ENCODE measurements at places on chromosomes 2 and 18.

- no peak for DNase-seq
These were observed 10.5 kb upstream of the FAM124B start for GRCh38 chr2:224412141-224413015.

DNA sequence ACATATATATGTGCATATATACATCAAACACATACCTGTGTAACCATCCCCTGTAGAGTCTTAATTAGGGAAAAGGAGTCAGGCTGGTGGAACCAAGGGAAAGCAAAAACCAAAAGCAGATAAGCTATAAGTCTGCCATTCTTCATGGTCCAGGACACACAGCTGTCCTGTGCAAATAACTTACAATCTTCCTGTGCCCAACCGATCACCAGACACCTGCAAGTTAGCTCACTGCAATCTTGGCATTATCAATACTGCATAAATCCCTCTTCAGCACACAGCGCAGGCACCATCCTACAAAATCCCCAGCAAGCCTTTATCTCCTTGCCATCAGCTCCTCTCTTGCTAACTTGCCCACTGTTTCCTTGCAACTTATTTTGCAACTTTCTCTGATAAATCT is 60.8 kb upstream of the DYNAP start:
- DNase-seq = no peak

GRCh38 chr2:168025487-168026202 is 221.8 kb downstream of the STK39 start:
- DNase-seq = no peak

DNA sequence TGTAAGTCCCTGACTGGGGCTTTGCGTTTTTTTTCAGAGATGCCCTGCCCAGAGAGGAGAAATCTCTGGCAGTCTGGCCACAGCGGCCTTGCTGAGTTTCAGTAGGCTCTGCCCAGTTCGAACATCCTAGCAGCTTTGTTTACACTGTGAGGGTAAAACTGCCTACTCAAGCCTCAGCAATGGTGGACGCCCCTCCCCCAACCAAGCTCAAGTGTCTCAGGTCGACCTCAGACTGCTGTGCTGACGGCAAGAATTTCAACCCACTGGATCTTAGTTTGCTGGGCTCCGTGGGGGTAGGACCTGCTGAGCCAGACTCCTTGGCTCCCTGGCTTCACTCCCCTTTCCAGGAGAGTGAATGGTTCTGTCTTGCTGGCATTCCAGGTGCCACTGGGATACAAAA is 31.7 kb downstream of the L3MBTL4 start:
- DNase-seq = no peak

GRCh38 chr2:85635011-85635410 is 19.0 kb downstream of the USP39 start:
- no peak for DNase-seq

GRCh38 chr2:159798376-159798725 is 343 bp upstream of the CD302 start:
- no peak for DNase-seq

DNA sequence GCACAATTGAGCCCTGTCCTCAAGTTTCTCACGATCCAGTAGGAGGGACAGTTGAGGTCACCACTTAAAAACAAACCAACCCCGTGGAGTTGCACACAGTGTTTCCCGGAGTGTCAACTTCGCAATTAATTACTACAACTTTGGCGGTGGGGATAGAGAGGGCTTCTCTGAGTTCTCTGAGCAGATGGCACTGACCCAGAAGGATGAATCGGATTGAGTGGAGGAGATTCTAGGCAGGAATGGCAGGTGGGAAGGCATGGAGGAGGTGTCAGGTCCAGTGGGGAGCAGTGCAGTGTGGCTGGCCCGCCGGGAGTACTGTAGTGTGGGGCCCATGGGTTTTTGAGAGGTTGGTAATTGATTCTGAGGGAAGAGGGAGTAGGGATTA is 12.0 kb downstream of the SIX3 start:
- DNase-seq = no peak
